ENCODE measurements at places on chromosomes 3 and 15.

DNA sequence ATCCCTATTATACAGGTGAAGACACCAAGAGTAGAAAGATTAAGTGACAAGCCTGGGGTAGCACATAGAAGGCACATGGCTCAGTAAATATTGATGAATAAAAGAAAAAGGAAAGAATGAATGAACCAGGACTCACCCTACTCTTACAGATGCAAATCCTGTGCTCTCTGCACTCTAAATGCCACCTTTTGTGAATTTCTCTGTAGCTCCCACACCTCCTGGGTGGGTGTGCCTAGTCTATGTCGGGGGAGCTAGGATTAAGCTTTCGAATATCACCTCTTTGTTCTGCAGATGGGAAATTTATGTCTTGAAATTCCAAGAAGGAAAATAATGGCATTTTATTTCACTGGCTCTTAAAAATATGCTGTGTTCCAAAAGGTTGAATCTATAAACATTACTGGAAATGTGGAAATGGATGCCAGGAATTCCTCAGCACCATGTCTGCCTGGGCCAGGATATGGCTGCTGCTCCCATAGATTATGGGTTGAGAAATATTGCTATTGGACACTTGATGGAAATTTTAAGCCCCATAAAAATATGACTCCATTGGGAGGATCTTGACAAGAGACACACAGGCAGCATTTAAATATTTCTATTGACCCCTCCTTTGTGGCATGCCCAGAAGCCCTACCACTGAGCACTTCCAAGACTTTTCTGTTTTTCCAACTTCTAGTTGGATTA, 43.3 kb downstream of the CCNB2 start:
- no peak for DNase-seq

DNA sequence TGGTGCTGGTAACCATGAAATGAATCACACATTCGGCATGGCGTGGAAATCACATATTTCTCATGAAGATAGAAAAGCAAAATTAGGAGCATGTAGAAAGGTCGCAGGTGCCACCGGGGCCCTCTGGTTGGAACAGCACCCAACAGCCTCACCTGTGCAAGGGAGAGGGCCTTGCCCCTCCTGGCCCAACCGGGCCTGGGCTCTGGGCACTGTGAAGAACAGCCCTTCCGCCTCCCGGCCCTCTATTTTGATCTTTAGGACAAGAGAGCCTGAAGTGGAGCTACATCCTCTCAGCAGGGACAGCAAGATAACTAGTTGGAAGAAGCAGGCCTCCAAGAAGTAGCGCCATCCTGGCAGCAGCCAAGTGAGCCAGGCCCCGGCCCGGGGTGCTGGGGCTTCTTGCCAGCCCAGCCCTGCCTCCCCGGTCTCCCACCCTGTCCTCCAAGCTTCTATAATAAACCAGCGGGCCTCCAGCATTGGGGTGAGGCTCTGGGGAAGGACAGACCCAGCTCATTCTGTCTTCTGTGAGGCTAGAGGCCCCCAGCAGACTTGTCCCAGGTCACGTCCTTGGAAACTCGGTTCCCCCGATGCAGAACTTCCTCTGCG, 46.1 kb upstream of the FGD5 start:
- no peak for DNase-seq

DNA sequence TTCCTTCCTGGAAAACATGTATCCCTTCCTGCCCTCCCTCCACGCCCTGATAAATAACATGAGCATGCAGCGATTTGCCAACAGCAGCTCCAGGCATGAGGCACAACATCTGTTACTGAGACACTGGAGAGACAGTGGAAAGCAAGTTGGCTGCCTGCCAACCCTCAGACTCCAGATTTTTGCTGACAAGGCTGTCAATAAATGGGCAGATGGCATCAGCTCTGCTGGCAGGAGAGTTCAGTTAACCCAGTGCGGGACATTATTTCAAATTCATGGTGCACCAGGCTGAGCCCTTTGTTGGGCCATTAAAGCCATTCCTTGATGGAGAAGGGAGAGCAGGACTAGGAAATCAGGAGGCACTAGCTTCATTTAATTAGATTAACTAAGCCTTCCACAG, 293.3 kb downstream of the MEX3B start:
- DNase-seq = peak; percentile 89

- no peak for DNase-seq
These were observed 373.3 kb upstream of the RBMS3 start for GRCh38 chr3:28907616-28908015.

GRCh38 chr15:28079313-28079969, 19.7 kb downstream of the OCA2 start:
- DNase-seq = no peak

DNA sequence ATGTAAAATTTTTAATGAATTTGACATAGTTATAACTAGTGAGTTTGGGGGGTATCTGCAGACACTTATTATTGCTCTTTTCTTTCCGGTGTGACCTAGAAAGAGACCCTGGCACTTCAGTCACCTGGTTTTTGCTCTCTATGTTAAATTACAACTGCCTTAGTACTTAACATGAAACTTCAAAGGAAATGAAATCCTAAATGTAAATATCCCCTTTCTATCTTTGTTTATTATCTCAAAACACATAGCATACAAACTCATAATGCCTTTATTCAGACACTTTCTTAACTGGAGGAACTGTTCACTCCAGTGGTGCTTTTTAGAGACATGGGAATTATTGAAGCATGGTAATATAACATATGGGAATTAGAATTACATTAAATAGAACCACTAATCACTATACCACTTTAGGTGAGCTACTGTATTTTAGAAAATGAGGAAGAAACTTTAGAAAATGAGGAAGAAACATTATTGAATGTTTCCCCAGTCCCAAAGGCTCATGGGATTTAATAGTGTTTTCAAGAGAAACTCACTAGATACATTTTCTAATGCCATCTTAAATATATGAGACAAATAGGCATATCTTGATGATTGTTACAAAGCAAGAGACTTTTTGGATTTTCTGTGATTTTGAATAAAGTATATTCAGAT, 119.5 kb upstream of the MLF1 start:
- DNase-seq = no peak

DNA sequence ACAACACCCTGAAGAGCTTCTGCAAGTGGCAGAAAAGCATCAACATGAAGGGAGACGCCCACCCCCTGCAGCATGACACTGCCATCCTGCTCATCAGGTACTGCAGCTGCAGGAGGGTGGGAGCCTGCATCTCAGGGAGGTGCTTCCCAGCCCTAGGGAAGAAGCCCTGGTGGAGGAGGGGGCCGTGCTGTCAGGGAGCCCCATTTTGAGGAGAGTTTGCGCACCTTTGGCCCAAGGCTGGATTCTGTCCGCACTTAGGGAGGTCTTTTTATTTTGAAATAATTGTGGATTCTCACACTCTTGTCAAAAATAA, 42.1 kb downstream of the SAXO2 start:
- no peak for DNase-seq

GRCh38 chr3:2603692-2604289, 505.1 kb downstream of the CNTN4 start:
- no peak for DNase-seq

DNA sequence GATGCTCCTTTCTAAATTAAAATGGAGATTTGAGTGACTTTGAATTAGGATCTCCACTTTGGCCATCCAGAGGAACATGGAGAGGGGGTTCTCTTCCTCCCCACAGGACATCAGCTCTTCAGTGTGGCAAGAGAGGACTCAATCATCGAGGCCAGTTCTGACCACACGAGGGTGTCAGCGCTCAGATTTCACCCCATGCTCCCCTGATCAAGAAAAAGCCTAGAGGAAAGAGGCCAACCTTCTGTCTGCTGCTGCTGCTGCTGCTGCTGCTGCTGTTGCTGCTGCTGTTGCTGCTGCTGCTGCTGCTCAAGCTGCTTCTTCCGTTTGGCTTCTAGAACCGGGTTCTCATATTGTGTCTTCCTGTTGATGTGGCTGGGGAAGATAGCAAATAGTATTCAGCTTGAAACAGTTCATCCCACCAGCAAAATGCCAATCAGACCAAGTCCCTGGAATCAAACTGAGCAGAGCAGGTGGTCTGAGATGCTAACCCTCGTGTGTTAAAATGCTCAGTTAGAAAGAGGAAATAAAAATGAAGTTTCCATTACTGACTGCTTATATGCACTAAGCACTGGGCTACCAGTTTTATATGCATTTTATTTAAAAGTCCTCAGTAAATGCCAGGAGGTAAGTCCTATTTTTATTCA, 599.0 kb downstream of the MAGI1 start:
- DNase-seq = peak; percentile 36

- peak; percentile 65 for DNase-seq
These were observed 89.5 kb upstream of the CHD2 start for GRCh38 chr15:92810418-92811138.

GRCh38 chr15:67403428-67404154, 117.3 kb upstream of the C15orf61 start:
- no peak for DNase-seq

DNA sequence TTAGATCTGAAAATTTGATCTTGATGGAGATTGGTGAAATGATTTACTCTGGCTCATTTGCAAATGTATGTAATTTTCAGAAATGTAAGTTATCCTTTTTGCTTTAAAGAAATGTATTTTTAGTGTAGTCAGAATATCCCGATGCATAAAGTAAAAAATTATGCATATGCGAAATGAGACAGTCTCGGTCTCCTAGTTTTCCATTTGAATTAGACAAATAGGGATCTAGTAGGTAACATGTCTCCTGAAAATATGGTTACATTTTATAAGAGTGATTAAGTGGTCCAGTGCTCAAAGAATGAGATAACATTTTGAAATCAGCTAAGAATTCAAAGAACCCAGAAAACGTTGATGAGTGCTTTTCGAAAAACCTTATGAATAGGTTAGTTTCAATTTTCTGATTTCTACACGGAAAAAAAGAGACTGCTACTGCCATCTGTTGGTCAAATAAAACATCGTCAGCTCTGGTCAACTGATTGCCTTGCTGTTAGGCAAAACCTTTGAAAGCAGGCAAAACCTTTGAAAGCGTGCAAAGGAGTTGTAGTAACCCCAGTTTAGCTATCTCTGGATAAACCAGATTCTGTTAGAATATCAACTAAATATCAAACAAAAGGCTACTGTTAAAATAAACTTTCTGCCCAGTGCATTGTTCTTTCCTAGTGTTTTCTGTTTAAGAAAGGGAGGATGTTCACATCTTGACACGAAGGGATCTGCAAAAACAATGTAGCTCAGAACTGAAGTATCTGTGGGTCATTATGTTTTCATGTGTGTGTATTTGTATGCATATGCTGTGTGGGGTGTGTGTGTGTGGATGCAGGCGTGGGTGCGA, 59.3 kb upstream of the CHMP2B start:
- DNase-seq = peak; percentile 17

GRCh38 chr3:14875411-14876175, 56.8 kb downstream of the FGD5 start:
- no peak for DNase-seq

DNA sequence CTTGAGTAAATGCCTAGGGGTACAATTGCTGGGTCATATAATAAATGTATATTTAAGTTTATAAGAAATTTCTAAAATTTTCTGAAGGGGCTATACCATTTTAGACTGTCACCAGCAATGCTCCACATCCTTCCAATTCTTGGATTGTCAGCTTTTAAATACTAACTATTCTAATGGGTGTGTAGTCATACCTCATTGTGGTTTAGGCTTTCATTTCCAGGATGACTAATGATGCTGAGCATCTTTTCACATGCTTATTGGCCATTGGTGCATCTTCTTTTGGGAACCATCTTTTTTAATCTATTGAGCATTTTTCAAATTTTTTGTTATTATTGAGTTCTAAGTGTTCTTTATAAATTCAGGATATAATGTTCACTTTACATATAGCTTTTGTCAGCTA, 52.5 kb upstream of the CORO2B start:
- no peak for DNase-seq

DNA sequence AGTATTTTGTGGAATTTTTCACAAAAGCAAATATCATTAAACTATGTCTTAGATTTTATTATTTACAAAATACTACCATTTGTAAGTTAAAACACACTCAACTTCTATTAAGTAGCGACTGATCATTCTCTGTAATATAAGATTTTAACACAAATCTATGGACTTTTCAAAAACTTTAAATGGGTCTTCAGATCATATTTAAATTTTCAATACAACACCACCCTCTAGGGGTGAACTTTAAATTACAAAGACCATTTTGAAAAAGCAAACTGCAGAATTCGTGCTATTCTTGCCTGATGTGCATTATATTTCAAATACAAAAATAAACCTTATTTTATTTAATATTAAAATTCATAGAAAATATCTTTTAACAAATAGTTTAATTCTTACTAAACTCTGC, 8.2 kb upstream of the VGLL4 start:
- DNase-seq = no peak

DNA sequence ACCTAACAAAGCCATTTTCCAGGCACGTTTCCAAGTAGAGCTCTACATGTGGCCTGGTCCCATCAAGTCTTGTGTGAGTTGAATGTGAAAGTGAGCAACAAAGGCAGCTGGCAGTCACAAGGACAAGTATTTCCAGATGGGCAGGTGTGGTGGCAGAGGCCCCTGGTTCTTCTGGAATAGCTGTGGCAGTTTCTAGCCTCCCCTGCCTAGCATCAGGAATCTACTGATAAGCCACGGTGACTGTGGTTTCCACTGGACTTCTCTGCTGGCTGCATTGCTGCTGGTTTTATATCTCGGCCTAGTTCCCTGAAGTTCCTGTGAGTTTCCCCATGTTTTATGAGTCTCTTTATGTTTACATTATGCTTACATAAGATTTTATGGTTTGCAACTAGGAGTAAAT, 117.7 kb downstream of the GOLIM4 start:
- DNase-seq = peak; percentile 84

DNA sequence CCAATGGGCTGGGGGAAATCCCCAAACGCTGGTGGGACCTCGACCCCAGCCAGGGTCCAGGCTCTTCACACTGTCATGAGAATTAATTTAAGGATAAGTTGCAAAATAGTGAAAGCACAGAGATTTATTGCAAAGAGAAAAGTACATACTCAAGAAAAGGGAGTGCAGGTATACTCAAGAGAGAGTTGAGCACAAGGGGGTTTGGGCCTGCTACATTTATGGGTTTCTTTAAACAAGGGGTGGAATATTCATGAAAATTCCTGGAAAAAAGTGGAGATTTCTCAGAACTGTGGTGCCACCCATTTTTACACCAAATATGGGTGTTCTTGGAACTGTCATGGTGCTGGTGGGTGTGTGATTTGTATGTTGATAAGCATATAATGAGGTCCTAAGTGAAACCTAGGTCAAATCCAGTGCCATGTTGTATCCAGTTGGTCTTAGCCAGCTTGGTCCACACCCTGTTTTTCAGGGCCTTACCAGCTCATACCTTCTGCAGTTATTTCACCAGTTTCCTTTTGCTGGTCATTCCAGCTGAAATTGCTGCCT, 32.6 kb upstream of the NEO1 start:
- DNase-seq = no peak

DNA sequence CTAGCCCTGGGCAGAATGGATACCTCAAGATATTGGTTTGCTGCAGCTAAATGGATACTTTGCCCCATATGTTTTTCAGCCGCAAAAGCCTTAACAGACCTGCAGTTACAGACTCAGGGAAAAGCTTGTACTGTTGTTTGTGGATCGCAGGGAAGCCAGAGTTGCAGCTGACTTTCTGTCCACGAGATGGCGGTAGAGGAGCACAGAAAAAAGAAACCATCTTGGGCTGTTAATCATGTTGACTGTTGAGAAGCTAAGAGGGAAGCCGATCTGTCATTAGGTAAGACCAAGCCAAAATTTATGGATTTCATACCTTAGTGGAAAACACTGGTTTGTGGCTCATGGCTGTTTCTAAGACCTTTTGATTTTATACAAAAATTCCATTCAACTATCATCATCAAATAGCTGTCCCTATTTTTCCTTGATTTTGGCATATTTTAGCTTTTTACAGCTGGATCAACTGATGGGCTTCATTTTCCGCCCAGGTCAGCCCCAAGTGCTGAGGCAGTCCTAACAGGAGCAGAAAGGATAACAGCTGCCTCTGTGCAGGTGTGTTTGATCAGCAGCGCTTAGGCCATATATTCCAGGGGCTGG, 205.7 kb upstream of the ZPLD1 start:
- DNase-seq = peak; percentile 36

- no peak for DNase-seq
These were observed 65.8 kb downstream of the ZNF280D start for GRCh38 chr15:56667517-56667916.

All from NCI-H1092 (cell line).